ENCODE measurements at places on chromosomes 2 and 18.
A peak's percentile ranks its signal among the peaks of the same experiment; 100 is the strongest.

DNA sequence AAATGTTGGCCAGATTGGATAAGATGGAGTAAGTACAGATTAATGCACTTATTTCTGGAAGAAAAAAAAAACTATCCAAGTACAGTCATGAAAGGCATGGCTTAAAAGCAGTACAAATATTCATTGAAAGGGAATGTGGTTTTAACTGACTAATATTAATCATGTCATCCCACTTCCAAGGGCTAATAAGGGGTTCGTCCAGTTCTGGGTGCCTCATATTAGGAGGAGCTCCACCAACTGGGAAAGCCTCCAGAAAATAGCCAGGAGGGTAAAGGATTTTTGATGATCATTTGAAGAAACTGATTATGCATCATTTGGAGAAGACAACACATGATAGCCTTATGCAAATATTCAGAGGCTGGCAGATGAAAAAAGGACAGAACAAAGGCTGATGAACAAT lies 115.2 kb upstream of the ARL5A start:
- DNase-seq = no peak

DNA sequence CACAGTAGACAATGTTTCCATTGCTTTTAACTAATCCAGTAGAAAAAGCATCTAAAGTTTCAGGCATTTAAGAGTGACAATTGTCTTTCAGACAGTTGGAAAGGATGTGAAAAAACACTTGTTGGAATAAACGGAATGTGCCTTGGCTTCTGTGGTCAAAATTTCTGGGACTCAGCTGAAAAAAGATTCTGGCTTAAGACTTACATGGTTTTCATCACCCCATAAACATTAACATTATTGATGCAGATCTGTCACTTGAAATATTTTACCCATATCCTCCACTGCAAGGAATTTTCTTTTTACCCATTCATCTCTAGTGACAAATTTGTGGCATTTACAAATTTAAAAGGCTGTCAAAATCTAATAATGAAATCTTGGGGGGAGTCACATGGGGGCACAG lies 166.0 kb downstream of the SRBD1 start:
- no peak for DNase-seq

GRCh38 chr2:110897966-110898365 lies 165.6 kb downstream of the ACOXL start:
- DNase-seq = no peak

DNA sequence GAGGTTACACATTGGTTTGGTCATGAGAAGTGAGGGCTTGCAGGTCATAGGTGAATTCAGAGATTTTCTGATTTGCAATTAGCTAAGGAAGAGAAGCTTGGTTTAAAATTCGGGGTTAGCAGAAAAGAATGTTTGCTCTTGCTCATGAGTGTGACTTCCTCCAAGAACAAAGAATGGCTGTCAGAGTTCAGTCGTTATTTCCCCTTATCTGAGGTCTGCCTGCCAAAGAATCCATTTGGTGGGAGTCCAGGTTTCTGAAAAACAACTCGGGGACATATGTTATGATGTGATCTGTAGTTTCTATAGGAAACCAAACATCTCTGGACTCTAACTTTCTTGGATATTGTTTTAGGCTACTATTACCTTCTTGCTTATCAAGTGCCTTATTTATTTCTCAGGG lies 3.2 kb upstream of the UGT1A6 start:
- DNase-seq = no peak

- DNase-seq = peak; percentile 74
These were observed at the start of gene IGFBP5 for GRCh38 chr2:216695401-216695821. IGFBP5 (minus strand) TSS chr2:216695549; CDS start chr2:216694775, 774 bp downstream.

DNA sequence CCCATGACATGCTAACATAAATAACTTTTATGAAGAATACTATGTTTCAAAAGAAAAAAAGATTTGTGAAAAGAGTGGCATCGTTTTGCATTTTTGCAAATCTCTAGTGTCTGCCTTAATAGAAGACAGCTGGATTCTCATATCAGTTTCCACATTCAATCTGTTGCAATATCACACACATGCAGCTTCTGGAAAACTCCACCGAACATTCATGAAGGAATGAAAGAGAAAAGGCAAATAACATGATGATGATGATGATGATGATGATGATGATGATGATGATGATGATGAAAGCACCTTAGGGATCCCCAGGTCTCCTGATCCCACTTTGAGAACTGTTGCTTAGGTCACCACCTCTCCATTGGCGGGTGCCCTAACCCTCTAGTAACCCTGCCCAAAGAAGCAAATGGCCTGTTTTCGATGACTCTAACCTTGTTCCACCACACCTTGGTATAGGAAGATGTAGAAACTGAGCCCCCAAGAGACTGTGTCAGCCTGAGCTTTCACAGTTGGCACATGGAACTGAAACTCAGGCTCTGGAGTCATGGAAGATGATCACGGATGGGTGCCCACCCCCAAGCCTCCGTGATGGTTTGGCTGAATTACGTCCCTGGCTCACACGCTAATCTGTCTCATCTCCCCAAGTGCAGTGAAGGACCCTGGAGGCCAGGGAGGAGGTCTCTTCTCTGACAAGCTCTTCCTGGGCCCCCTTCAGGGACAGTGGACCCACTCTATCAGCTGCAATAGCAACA lies 80.1 kb upstream of the SMAD7 start:
- DNase-seq = no peak

DNA sequence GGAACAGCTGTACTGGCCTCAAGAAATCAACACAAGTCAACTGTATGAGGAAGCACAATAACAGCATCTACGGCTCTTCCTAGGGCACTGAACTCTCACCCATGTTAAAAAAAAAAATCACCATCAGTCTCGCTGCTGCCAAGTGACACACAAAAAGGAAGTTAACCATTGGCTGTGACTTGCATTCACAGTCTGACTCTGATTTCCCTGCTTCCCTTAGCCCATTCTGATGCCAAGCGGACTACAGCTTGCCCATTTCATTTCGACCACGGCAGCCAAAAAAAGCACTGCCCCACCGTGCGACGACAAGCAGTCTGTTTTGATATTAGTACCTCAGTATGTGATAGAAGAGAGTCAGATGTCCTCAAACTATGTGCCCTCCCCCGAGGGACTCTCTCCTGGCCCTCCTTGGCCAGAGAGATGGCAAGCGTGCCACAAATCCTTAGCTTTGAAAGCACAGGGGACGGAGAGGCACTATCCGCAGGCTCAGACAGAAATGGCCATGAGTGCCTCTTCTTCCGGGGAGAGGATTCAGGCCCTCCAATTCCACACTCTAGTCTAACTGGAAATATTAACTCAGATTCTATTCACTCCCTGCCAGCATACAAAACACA lies 250.0 kb downstream of the TCF4 start:
- no peak for DNase-seq

GRCh38 chr2:108895188-108895587 lies 93.8 kb downstream of the EDAR start:
- no peak for DNase-seq

- DNase-seq = no peak
These were observed 11.9 kb downstream of the IL1R2 start for GRCh38 chr2:102003696-102004095.

DNA sequence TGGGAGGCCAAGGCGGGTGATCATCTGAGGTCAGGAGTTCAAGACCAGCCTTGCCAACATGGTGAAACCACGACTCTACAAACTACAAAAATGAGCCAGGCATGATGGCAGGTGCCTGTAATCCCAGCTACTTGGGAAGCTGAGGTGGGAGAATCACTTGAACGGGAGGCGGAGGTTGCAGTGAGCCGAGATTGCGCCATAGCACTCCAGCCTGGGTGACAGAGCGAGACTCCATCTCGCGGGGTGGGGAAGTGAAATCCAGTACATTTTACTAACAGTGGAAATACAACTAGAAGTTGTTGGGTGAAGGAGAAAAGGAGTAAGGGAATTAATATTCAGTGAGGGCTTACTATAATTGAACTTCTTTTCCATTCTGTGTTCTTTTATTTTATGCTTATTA lies 13.2 kb upstream of the ENOSF1 start:
- no peak for DNase-seq
